ENCODE measurements at places on chromosomes 2 and 18. TPM values are rescaled to one million over a fixed set of nuclear protein-coding genes. Genes with fewer than 3 reads are reported as not detected.
A peak's percentile ranks its signal among the peaks of the same experiment; 100 is the strongest.

Gene ABHD3
- 611 TPM for total RNA-seq

Gene C1QL2
- total RNA-seq, result not detected

Gene AGXT
- total RNA-seq, result not detected

Gene FSIP2
- 9.2 TPM for total RNA-seq

Gene ANKRD30BL
- total RNA-seq, result not detected

Gene FAM237A
- total RNA-seq, result not detected

GRCh38 chr2:68368654-68369336, 3.7 kb downstream of the PLEK start:
- DNase-seq, result no peak

GRCh38 chr2:18749912-18750526, 160.7 kb upstream of the NT5C1B start:
- peak; percentile 49 for DNase-seq

DNA sequence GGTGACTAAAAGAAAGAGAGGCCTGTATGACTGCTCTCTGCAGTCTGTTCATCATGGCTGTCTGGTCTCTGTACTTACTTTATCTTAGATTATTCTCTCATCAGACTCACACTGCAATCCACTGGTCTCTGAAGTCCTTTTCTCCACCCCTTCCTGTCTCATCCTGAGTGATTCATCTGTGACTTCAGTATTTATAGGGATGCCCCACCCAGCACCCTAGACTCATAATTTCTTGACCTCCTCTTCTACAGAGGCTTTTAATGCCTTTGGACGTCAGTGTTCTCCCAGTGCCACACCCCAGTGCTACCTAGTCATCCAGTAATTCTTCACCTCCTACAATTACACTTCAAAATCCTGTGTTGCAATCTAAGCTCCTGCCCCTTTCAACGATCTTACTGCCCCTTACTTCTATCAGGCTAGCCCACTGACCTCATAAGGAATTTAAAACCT, 14.9 kb upstream of the ITPRID2 start:
- DNase-seq, result peak; percentile 62

- DNase-seq, result no peak
Measured at GRCh38 chr2:42230891-42231290, 61.7 kb downstream of the EML4 start.

DNA sequence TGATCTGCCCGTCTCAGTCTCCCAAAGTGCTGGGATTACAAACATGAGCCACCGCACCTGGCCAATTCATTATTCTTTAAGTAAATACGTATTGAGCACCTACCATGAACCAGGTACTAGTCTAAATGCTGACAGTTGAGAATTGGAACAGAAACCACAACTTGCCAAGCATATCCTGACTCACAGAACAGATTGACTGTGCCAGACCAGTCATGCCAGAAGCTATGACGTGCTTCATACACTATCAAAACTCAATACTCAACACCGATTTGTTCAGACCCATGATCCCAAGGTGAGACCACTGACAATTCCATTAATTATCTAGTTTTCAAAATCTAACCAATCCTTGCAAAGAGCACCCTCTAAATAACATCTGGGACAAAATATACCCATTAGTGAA, 148.6 kb downstream of the B3GNT2 start:
- no peak for DNase-seq

GRCh38 chr2:24365051-24365450, 4.7 kb upstream of the ITSN2 start:
- DNase-seq, result peak; percentile 86

DNA sequence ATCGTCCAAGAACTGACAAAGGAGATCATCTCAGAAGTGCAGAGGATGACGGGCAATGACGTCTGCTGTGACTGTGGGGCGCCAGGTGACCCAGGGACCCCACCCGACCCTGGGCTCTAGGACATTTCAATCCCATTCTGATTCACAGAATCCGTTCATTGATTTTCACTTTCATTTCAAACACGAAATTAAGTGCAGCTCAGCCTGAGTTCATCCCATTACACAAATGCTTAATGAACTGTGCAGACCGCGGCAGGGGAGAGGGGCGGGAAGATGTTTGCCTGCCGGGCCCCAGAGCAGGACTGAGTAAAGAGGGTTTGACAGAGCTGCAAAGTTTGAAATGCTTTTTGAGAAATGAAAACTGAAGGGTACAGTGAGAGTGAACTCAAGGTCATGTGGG, 67.1 kb downstream of the ITGB1BP1 start:
- no peak for DNase-seq

GRCh38 chr2:132617989-132618388, 52.0 kb downstream of the LYPD1 start:
- no peak for DNase-seq

GRCh38 chr2:241189093-241189855, 797 bp downstream of the ANO7 start:
- DNase-seq, result no peak

DNA sequence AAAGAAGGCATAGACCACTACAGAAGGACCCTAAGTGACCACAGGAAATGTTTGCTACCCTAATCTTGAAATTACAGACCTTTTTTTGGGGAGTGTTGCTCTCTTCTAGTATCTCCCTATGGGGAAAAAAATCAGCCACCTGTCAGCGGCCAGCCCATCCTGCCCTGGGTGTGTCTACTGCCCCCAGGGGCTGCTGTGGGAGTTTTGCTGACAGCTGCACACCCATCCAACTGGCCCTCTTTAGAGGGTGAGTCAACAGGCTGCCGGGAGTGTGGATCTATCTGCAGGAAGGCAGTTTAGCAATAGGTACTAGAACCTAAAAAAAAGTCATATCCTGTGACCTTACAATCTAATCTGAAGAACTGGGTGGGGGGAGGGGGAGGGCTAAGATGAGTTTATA, 796 bp upstream of the DYSF start:
- no peak for DNase-seq

DNA sequence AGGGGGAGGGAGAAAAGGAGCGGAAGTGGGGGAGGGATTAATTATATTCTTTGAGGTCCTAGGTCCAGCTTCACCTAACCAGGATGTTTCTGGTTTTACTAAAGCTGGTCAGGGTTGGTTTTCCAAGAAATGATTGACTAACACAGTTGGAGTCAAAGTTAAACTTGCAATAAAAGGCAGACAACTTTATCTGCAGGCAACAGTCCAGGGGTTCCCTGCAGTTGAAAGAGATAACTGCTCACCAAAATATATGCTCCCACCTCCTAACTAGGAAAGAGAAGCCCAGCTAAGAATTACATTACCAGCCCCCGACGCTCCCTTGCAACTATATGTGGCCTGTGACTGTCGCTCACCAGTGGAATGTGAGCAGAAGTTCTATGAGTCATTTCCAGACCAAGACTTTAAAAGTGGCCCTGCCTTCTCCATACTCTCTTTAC, 140.0 kb upstream of the PKDCC start:
- no peak for DNase-seq

- no peak for DNase-seq
Measured at GRCh38 chr18:69097349-69097748, 299.5 kb downstream of the CCDC102B start.

- no peak for DNase-seq
Measured at GRCh38 chr18:21363348-21363747, 121.3 kb downstream of the GREB1L start.

GRCh38 chr2:22798386-22798785, 586.6 kb upstream of the KLHL29 start:
- no peak for DNase-seq

DNA sequence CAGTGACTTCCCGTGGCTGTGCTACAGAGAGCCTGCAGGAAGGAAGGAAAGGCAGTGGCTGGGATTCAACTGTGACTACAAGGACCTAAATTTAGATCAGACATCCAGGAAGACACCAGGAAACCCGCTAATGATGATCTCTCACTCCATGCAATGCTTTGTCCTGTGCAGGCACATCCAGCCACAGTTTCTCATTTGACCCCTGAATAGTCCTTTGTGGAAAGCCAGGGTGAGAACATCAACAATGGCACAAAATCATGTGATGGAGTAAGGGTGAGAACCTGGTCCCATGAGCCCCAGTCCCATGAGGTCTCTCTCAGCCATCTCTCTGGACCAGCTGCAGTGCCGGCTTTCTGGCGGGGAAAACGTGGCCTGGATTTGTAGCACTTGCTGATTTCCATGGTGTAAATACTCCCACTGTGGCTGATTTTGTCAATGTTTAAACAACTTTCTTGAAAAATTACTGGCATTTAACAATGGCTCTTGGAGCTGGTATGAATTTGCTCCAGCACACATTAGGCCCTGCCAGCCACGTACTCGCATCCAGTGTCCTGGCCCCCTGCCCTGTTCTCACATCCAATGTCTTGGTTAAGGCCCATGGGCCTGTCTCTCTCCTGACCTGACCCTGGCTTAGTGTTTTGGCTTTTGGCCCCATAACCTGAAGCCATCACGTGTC, 159.0 kb upstream of the HAAO start:
- no peak for DNase-seq

GRCh38 chr2:14675489-14675888, 43.0 kb downstream of the LRATD1 start:
- DNase-seq, result no peak

GRCh38 chr2:47486841-47487497, 84.0 kb downstream of the MSH2 start:
- DNase-seq, result no peak

DNA sequence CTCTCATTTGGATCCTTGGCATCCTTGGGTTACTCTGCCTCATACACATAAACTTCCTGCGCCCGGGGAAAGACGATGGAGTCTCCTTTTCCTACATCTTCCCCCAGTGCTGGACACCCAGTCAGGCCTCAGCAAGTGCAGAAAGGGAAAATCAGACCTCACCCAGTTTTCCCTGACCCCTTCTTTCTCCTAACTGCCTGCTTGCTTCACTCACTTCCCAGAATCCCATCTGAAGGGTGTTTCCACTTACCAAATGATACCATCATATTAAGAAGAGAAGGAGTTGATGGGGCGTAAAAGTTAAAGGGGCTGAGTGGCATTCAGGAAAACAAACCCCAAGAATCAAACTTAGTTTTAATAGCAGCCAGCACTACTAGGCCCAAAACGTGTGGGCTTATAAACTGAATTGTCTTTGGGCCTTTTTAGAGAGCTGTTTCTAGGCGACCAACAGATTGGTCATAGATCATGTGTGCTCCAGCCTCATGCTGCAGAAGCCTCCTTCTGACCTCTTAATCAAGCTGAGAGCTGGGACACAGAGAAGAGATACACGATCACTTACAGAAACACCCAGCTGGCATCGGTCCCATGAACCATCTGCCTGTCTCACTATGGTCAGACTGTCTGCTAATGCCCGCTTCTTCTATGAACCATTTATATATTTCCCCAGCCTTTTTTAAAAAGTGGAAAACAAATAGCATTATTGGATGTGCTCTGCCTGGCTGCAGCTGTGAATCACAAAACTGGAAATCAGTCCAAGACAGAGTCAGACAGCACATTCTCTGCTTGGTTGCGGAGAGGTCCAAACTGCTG, 165.7 kb upstream of the SLC14A2 start:
- DNase-seq, result peak; percentile 38

Measured in transverse colon (tissue), 4 donors.